ENCODE measurements at places on chromosomes 2 and 18.
A peak's percentile ranks its signal among the peaks of the same experiment; 100 is the strongest.

GRCh38 chr2:177717831-177718618, 325.5 kb downstream of the AGPS start:
- no peak for DNase-seq

DNA sequence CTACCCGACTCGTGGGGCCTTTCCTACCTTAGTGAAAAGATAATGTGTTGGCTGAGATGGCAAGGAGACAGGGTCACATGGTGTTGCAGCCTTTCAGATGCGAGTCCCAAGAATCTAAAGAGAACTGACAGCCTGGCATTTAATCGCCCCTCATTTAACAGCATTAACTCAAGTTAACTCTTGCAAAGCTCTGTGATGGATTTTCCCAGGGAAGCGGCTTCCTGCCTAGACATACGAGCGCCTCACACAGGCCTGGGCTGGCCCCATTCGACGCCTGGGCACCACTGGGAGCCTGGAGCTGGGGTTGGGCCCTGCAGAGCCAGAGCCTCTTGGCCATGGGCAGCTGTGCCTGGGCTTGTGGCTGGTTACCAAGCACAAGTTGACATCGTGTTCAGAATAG, 140.8 kb downstream of the SEPTIN10 start:
- no peak for DNase-seq

DNA sequence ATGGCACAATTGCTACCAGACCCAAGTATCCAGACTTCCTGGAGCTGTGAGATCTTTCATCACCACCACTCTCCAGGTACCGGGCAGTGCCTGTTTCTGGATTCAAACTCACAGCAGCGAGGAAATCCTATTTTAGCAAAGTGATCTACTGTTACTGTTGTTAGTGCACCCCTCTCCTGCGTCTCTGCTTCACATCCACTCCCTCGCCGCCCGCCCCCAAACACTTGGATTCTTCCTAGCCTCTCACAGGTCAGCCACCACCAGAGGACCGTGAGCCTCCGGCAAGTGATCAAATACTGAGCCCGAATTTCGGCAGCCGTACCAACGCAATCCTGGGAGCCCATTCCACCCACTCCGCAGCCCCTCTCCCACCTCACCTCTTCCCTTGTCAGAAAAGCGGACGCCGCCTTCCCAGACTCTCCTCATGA, 519 bp downstream of the METTL4 start:
- no peak for DNase-seq

- no peak for DNase-seq
Measured at GRCh38 chr2:138493334-138493733, 8.2 kb upstream of the SPOPL start.

- no peak for DNase-seq
Measured at GRCh38 chr2:150653351-150653750, 165.9 kb upstream of the RND3 start.

- DNase-seq, result no peak
Measured at GRCh38 chr18:13501891-13502290, 224.5 kb downstream of the FAM210A start.

DNA sequence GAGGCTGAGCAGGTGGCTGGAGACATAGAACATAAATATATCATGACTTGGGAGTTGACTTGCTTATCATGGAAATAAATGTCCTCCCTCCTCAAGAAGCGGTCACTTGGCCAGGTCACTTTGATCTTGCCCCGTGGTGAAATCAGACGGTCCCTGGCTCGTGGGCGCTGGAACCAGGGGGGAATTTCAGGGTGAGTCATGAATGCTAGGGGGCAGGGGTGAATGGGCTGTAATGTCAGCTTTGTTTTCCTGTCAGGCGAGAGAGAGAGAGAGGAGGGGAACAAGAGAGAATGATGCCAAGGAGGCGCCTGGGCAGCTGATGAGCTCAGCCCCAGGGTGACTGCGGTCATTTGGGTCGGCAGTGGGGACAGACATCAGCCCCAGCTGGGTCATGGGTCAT, 47.7 kb downstream of the RRM2 start:
- DNase-seq, result no peak

GRCh38 chr2:166361351-166362153, 14.2 kb downstream of the SCN9A start:
- DNase-seq, result no peak

- DNase-seq, result no peak
Measured at GRCh38 chr2:190447766-190448165, 39.6 kb downstream of the MFSD6 start.

GRCh38 chr2:48883661-48884060, 128.1 kb upstream of the LHCGR start:
- DNase-seq, result no peak

DNA sequence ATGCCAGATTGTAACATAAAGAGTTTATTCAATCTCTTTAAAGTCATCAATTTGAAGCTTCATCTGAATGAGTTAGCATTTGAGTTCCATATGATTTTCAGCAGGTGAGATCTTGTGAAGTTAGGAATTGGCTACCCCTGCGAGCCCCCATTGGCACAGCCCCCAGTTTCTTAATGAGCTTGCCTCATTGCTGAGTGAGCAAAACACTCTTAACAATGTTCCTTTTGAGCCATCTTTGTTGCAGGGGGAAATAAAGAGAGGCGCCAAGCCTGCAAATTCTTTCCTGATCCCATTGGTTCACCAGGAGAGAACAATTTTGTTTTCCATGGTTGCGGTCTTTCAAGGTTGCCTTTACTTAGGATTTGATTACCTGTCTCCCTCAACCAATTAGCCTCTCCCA, 18.7 kb downstream of the DPP10 start:
- DNase-seq, result no peak

GRCh38 chr2:3520591-3520990, 1.3 kb upstream of the ADI1 start:
- no peak for DNase-seq

DNA sequence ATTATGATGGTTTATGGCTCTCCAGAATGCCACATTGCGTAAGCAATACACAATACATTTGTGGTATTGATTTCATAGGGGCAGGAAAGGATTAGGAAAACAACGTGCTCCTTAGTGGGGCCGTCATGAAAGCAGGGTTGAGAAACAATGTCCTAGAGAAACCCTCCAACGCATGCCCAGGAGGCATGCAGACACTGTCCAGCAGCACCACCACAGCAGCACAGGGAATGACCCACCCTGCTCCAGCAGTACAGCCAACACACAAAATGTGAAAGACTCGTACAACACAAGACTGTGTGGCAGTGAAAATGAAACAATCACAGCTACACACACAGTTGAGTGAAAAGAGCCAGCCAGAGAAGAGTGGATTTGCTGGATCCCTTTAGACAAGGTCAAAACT, 66.3 kb downstream of the FAM168B start:
- no peak for DNase-seq

- DNase-seq, result no peak
Measured at GRCh38 chr18:9428301-9428706, 47.0 kb upstream of the RALBP1 start.

- DNase-seq, result no peak
Measured at GRCh38 chr18:58416704-58417683, 211.9 kb downstream of the ALPK2 start.

DNA sequence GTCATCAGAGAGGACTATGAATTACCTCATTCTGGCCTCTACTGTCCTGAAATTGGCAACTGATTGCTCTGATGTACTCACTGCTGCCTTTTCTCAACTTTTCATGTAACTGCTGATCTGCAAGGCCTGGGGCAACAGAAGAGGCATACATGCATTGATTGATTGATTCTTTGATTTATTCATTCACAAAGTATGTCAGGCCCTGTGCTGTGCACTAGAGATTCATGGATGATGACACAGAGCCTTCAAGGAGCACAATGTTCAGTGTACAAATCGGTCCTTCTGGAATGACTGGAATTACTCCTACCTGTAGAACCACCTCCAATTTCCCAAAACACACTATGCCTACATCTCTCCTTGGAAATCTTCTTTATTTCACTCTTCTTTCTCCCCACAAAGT, 111.3 kb downstream of the LRATD1 start:
- DNase-seq, result no peak

DNA sequence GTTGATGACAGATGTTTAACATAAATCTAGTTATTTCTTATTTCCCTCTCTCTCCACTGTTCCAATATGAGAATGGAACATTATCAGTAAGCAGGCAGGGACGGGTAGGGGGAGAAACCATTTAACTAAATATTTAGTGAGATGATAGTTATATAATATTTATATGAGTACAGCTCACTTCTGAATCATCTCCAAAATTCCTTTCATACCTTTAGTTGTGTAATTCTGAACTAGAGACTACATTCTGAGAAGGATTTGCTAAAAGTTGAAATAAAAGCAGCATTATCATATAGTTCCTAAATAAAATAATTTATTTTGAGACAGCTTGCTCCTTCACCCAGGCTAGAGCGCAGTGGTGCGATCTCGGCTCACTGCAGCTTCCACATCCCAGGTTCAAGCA, 41.4 kb downstream of the B4GALT6 start:
- DNase-seq, result no peak

GRCh38 chr18:5961097-5961827, 65.9 kb upstream of the TMEM200C start:
- DNase-seq, result no peak

GRCh38 chr18:67525328-67526099, 9.0 kb upstream of the DSEL start:
- DNase-seq, result no peak

DNA sequence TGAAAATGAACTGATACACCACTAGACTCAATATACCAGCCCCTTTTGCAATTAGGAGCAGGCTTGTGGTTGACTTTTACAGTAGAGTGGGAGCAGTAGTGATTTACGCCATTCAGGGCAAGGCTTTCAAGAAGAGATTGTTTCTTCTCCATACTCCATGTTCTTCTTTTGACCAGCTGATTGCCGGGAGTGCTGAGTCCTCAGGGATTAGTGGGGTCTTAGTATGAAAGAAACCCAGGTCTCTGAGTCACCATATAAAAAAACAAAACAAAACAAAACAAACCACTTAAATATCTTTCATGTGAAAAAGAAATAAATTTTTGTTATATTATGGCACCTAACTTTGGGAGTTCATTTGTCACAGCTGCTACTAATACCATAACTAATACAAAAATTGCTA, 465.6 kb upstream of the TRIB2 start:
- no peak for DNase-seq

DNA sequence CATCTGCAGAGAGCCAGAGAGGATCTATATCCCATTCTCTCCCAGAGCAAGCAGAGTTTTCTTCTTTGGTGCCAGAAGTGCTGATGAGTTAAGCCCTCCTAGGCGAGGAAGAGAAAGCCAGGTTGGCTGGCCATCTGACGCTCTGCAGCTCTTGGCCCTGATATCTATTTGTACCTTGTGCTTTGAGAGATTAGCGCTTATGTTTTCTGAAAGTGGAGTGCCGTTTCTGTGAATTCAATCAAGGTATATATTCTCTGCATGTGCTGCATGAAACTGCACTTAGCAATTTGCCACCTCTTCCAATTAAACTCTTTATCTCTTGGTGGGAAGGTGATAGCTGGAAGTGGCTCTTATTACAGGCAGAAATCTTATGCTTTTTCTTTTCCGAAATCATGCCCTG, 177.5 kb downstream of the LPIN1 start:
- no peak for DNase-seq

DNA sequence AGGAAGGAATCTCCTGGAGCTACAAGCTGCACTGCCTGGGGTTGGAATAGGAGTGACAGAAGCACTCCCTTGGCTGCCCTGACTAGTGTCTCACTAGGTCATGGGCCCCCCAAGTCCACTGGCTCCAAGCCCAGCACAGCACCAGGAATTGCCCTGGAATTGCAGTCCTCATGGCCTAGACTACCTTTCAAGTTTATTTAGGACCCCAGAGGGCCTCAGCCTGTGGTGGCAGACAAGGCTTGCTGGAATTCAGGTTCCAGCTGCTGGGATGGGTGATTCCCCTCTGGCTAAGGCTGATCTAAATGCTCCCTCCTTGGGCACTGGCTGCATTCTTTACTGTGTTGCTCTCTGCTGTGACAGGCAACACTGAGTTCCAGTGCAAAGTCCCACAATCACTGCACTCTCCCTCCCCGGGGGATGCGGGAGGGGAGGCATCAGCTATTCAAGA, 14.0 kb downstream of the STRADB start:
- DNase-seq, result no peak

DNA sequence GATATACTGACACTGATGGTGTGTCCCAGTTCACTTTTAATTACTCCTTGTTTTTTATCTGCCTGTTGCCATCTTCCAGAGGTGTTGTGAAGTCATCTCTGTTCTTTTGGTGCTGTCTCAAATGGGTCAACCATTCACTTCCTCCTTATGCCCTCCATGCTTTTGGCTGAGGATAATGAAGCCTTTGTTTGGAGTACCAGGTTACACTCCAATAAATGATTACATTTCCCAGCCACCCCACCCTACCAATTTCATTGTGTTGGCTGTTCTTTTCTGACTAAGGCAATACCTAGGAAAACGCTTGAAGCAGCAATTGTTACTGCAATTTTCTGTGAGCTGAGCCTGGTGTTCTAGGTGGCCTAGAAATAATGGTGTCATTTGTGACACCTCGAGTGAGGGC, 29.8 kb upstream of the ACTG2 start:
- DNase-seq, result no peak

DNA sequence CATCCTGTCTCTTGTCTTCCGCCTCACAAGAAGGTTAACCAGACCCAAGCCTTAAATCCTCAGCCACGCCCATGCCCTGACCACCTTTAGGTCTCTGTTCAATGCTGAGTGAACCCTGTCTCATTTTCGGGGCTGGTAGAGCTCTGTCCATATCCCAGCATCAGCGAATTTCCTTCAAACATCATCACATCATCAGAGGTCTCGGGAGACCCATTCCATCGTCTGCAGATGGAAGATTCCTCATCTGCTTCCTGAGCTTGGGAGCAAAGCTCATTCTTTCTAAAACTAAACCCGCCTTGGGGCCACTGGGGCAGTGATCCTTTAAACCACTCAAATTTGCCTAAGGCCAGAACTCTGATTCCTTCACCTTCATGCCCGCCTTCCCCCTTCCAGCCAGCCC, 173.7 kb downstream of the TTC32 start:
- no peak for DNase-seq

DNA sequence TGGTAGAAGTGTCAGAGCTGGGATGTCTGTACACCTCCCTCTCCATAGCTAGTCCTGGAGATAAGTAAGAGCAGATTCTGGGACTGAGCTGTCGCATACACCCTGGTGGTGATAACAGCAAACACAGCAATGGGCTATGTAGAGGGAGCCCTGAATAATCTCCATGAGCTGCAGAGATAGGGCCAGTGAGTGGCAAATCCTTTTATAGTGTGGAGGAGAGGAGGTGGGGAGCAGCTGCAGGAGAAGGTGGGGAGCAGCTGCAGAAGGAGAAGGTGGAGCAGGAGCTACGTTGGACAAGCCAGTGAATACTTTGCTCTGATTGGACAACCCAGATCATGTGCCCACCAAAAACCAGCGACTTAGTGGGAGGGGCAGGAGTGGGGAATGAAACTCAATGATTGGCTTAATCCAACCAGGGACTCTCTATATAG, 85.5 kb downstream of the TMEM247 start:
- DNase-seq, result no peak

- no peak for DNase-seq
Measured at GRCh38 chr2:96104487-96104861, 11.9 kb downstream of the ADRA2B start.

GRCh38 chr2:138962686-138963085, 182.5 kb upstream of the NXPH2 start:
- DNase-seq, result no peak

DNA sequence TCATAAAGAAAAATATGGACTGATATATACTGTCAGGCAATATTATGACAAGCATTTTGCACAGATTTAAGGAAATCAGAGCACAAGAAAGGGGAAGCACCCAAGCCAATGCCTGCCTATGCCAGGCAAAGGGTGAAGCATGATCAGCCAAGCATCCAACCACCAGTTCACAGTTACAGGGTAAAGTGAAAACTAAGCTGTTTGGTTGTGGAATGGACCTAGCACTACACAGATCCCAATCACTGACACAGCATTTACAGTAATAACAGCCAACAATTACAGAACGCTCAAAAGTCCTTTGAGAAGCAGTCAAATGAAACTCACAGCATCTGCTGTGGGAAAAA, 90.3 kb downstream of the SP3 start:
- peak; percentile 39 for DNase-seq

Measured in memory B cell (primary cell).